ENCODE measurements at places on chromosomes 4 and X.

GRCh38 chr4:80876810-80877209 is 153.7 kb upstream of the BMP3 start:
- DNase-seq: no peak

DNA sequence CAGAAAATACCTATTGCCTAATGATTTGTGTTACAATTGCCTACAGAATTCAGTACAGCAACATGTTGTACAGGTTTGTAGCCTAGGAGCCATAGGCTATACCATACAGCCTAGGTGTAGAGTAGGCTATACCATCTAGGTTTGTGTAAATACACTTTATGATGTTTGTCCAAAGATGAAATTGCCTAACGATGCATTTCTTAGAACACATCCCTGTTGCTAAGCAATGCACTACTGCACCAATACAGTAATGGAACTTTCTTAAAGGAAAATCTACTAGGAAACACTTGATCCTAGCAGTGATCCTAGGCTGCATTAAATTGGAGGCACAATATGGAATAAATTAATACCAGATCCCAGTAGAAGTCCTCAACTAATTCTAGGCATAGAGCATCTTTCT is 18.3 kb downstream of the NOA1 start:
- DNase-seq: no peak

GRCh38 chr4:161926033-161926828 is 237.6 kb downstream of the FSTL5 start:
- no peak for DNase-seq

GRCh38 chrX:153626863-153627674 is 19.9 kb upstream of the DUSP9 start:
- DNase-seq: no peak

- no peak for DNase-seq
Observed at GRCh38 chrX:28787206-28787605, 200.0 kb downstream of the IL1RAPL1 start.

DNA sequence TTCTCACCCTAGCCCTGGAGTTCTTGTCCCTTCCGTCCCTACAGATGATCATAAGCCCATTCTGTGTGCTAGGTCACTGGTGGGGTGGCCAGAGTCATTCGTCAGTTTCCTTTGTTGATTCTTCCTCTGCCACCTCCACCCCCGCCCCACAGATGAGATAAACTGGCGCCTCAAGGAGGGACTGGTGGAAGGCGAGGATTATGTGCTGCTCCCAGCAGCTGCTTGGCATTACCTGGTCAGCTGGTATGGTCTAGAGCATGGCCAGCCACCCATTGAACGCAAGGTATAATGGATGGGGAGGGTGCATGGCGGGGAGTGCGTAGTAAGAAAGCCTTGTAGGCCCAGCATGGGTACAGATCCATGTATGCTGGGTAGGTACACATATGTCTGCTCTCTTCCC is 6.4 kb downstream of the USP11 start:
- no peak for DNase-seq

DNA sequence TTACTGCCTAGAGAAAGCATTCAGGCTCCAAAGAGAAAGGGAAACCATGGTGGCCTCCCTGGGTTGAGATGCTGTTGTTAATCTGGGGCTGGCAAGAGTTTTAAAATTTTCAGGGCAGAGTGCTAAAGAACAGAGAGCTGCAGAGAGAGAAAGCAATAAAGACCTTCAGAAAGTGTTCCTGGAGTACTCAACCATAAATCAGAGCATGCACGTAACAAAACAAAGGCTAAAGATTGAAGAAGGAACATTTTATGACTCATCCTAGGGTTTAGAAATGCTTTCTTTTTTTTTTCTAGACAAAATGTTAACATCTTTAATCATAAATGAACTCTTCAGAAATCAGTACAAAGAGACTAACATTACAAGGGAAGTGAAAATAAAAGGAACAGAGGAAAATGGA is 562.3 kb upstream of the NDST4 start:
- DNase-seq: no peak
